ENCODE measurements at places on chromosomes 3 and 15. TPM values are rescaled to one million over a fixed set of nuclear protein-coding genes. Genes with fewer than 3 reads are reported as not detected.

GRCh38 chr3:157650172-157650571 lies 147.0 kb upstream of the VEPH1 start:
- no peak for DNase-seq
- no peak overlapping the region for H3K27ac ChIP-seq
- H3K27me3 ChIP-seq = no peaks in the 10 kb centered on the region
- no peaks in the 10 kb centered on the region for H3K36me3 ChIP-seq

The ARGFX gene
- not detected for total RNA-seq

The EOMES gene
- total RNA-seq = not detected

The BAHD1 gene
- 10.5 TPM for total RNA-seq

Data from osteoblast (primary cell).